Activated CD8-positive, alpha-beta memory T cell treated with anti-CD3 and anti-CD28 coated beads, Interleukin-2, amount 50 U/mL, for 48 hours (primary cell): ENCODE measurements at places on chromosomes 5 and 9.
A peak's percentile ranks its signal among the peaks of the same experiment; 100 is the strongest.

- DNase-seq = no peak
Measured at GRCh38 chr5:179953987-179954386, 46.3 kb upstream of the TBC1D9B start.

GRCh38 chr9:136323371-136323789 is 4.0 kb upstream of the GPSM1 start:
- DNase-seq = no peak

DNA sequence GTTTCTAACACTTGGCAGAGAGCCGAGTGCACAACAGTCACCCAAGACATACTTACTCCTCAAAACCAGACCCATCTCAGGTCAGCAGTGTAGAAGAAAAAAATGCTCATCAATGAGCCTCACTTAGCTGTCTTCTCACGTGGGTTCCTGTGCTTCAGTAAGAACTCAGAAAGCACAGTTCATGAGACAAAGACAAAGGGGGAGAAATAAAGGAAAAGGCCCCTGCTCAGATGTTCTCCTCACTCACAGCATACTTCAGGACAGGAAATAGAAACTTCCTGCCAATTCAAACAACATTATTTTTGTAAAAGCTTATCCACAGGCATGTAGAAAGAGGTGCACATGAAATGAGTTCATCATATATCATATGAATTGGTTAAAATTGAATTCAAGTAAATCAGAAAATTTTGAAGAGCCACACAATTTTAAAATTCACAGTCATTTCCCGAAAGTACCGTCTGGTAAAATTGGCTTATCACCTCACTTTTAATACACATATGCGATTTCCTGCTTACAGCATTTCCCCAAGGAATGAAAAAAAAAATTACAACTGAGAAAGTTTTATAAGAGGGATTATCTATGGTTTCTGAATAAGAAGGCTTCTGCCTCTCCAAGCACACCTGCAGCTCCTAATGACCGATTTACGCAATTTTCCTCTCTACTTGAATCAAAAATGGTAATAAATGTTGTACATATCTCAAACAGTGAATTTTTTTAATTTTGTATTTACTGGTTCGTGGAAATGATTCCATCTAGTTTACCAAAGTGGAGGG is 328.3 kb downstream of the TMEM167A start:
- no peak for DNase-seq

DNA sequence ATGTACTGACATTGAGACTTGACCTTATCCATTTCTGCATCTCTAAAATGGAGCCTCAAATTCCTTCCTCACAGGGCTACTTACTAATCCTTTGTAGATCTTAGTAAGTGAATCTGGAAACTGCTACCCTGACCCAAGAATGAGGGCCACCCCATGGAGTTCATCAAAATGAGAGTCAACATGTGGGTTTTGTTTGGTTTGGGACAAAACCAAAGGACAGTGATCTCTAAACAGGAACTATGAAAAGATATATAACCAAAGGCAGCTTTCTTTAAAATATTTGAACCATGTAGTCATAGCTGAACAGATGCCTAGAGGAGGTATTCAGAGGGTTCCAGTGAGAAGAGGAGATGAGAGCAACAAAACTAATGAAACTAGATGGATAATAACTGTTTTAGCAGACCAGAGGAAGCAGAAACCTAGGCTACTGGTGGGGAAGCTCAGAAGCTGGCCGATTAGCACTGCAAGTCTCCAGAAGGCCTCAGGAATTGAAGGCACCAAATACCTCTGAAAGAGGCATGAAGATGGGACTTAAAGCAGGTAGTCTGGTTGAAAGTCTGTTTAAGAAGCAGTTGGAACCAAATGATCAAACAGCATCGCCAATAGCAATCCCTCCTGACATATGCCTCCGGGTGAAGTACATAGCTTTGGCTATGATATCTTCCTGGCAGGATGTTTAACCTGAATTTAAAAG is 45.8 kb downstream of the THOC3 start:
- no peak for DNase-seq

- DNase-seq = no peak
Measured at GRCh38 chr5:16862777-16863176, 73.3 kb downstream of the MYO10 start.

GRCh38 chr5:83149671-83150070 is 72.3 kb downstream of the XRCC4 start:
- DNase-seq = no peak

DNA sequence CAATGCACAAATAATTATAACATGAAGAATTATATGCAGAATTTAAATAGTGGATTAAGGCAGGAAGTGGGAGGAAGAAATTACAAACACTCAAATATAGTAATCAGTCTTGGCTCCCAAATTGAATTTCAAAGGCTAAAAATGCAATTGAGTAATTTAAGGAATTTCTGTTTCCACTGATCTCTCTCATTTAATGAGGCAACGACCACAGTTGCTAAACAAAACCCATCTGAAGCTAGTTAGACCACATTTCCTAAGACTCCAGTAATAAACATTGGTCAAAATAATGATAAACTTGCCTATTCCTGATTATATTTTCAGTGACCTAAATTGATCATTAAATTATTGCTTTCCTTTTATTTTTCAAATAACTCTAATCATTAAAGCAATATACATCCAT is 174.3 kb upstream of the GRIN3A start:
- DNase-seq = no peak

GRCh38 chr9:95465115-95465514 is 51.7 kb downstream of the PTCH1 start:
- no peak for DNase-seq

DNA sequence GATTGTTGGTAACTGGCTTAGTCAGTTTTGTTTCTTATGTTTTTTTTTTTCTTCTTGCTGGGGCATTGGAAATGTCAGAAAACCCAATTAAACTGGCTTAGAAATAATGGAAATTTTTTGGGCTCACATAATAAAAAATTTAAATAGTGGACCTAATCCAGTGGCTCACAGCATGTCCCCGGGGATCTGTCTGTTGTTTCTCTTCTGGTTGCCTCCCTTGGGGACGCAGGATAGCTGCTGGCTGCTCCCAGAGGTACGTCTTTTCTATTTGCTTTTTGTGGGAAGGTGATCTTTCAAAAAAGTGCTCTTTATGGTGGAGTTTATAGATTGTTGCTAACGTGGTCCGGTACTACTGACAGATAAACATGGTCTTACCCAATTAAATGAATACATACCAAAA is 52.2 kb downstream of the LMNB1 start:
- no peak for DNase-seq

- no peak for DNase-seq
Measured at GRCh38 chr9:33106827-33107621, 30.6 kb upstream of the SMU1 start.

- no peak for DNase-seq
Measured at GRCh38 chr9:656926-657568, 184.4 kb upstream of the DMRT1 start.

DNA sequence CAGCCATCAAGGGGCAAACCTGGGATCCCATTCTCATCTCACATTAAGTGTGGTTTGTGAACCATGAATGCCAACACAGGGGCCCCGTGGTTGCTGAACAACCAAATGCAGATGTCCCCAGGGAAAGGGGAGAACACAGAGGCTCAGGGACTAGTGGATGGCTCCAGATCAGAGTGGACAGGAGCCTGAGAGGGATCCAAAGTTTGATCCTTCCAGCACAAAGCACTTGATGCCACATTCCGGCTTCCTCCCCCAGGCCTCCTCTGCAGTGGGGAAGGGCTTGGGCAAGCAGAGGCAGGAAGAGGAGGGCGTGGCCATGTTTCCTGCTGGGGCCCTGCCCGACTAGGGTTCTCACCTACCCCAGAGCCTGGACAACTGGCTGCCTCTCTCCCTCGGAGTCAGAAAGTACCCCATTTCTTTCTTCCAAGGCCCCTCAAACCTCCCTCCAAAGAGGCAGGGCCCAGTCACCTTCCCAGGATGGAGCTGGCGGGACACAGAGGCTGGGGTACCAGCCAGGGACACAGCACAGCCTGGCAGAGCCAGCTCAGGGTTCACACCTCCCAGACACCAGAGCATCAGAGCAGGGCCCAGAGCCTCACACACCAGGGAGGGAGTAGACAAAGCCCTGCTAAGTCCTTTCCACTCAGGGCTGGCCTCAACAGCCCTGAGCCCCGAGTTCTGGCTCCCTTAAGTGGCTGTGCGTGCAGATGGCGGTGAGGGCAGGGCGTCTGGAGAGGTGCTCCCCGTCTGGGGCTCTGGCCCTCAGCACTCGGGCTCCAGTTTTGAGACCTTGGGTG is 4.3 kb upstream of the RNF44 start:
- DNase-seq = peak; percentile 77

DNA sequence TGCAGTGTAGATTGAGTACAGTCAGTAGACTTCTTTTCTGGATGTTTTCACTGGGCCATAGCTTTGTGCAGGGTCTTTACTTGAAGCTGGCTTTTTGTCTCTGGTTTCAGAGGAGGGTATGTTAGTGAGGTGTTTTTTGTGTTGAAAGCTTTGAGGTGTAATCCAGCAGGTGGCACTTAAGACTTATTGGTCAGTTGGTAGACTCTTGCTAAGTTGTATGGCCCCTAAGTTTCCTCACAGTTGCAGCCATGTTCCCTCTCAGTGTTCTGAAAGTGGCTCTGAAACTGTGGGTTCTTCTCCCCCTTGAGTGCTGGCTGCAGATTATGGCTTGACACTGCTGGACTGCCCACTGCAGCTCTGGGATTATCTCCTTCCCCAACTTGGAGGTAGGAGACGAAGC is 55.7 kb upstream of the SLC44A1 start:
- no peak for DNase-seq

- DNase-seq = no peak
Measured at GRCh38 chr5:163360656-163361055, 76.7 kb upstream of the CCNG1 start.

- no peak for DNase-seq
Measured at GRCh38 chr9:99850736-99851499, 29.2 kb downstream of the NR4A3 start.

DNA sequence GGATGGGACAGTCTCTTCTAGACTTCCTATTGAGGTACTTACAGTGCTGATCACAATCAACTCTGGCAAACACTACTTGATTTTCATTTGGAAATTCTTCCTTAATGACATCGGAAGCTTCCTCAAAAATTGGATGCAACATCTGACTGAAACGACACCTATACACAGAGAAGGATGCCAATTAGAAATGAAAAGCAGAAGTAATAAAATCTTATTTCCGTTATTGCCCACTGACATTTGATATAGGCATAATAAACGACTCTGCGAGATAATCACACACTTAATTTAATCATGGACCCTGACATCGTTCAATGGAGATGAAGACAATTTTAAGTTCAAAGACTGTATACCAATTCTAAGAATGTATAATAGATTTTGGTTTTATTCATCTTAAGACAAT is 46.4 kb downstream of the ERP44 start:
- no peak for DNase-seq

GRCh38 chr9:113475992-113476391 is 12.5 kb downstream of the RGS3 start:
- no peak for DNase-seq

- DNase-seq = no peak
Measured at GRCh38 chr9:119026120-119026519, 343.1 kb downstream of the BRINP1 start.

- no peak for DNase-seq
Measured at GRCh38 chr9:70553707-70554673, 139.5 kb upstream of the KLF9 start.

DNA sequence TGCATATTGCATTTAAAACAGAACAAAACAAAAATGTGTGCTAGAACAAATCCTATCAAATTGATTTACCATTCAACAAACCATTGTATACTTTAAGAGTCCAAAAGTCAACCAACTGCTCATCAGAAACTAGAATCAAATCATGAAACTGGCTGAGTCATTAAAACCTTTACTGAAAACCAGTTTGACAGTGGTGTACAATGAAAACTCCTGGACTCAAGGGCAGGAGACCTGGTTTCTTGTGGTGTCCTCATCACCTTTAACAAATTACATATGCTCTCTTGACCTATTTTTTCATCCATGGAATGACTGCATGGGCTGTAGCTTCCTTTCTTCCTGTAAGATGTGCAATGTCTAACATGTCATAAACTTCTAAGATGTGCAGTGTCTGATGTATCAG is 315.3 kb upstream of the SLC30A5 start:
- no peak for DNase-seq

DNA sequence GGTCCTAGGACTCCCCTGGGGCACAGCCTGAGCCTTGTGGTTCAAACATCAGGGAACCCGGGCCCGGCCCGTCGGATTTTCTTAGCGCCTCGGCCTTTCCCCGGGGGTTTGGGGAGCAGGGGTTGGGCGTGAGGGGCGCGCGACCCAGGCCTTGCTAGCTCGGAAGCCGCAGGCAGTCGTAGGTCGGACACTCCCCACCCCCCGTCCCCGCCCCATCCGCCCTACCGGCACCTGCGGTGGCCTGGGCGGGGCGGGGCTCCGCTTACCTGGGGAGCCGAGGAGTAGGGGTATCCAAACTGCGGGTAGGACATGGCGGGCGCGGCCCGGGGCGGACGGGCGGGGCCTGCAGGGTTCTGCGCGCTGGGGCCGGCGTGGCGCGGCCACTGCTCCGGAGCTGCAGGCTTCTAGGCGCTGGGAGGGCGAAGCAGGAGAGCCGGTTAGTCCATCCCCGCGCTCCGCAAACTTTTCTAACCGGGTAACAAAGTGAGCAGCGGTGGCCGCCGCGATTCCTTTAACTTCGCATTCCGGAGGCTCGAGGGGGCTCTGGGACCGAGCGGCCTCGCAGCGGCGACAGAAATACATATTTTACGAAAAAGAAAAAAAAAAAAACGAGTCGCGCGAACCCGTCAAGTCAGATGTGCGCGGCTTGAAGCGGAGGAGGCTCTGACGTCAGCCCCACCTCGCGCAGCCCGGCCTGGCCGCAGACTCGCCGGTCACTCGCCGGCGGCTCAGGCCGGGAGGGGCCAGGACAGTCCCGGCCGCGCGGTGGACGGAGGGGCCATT is at the start of gene IRX4:
IRX4 (minus strand) TSS at position 589 of the 783 bp plus-strand sequence; CDS start at position 311, 278 bp downstream.
- DNase-seq = peak; percentile 59

DNA sequence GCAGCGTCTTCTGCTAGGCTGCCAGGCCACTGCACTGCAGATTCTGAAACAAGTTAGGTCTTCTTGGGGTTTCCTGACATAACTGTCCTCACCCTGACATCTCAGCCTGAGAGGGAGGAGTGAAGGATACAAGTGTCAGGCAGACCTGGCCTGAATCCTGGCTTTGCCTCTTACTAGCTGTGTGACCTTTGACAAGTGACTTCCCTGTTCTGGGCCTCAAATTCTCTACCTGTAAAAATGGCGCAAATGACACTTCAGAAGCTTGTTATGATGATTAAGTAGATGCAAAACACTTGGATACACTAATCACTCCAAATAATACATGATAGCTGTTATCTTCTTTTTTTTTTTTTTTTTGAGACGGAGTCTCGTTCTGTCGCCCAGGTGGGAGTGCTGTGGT is 119.2 kb upstream of the BOD1 start:
- no peak for DNase-seq

DNA sequence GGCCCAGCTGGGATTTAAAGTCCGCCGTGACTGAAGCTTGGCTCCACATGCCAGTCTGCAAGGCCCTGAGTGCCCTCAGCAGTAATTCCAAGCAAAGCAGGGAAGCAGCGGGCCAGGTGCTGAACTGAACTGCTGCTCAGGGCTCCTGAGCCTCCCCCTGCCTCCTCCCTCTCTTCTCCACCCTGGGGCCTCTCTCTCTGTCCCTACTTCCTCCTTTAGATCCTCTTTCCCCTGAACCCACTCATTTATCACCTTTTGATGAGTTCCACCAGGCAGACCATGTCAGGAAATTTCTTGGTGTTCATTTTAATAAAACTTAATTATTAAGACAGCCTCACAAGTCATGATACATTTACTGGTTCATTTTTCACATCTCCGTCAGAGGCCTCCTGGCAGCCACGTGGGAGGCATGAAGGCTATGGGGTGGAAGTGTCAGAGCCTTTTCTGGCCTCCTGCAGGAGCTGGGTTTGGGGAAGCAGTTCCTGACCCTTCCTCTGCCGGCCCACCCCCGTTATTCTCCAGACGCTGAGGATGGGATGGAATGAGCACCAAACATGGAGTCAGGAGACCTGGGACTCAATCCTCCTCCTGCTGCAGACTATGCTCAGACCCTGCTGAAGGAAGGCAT is 32.2 kb upstream of the KCNIP1 start:
- DNase-seq = no peak
